ENCODE measurements at places on chromosomes 16 and 17.

DNA sequence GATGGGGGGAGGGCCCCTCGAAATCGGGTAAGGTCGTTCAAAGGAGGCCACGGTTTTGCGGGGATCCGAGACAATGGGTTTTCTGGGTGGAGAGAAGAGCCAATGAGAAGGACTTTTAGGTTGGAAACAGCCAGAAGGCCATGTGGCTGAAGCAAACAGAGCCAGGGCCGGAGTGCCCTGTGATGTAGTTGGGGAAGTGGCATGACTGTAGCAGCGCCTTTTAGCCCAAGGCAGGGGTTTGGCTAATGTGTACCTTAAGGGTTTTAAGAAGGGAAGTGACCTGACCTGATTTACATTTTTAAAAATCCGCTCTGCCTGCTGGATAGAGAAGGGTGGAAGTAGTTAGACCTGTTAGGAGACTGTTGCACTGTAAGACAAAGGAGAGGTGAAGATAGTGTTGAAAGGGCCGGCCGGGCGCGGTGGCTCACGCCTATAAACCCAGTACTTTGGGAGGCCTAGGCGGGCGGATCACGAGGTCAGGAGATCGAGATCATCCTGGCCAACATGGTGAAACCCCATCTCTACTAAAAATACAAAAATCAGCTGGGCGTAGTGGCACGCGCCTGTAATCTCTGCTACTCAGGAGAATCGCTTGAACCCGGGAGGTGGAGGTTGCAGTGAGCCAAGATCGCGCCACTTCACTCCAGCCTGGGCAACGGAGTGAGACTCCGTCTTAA lies 1.0 kb downstream of the LYRM1 start:
- DNase-seq: peak; percentile 89

GRCh38 chr16:87066133-87067002 lies 250.8 kb downstream of the C16orf95 start:
- no peak for DNase-seq

- DNase-seq: no peak
Observed at GRCh38 chr17:74678541-74678940, 34.2 kb downstream of the CD300LF start.

- DNase-seq: peak; percentile 14
Observed at GRCh38 chr17:44610871-44611270, 45.4 kb upstream of the MEIOC start.

DNA sequence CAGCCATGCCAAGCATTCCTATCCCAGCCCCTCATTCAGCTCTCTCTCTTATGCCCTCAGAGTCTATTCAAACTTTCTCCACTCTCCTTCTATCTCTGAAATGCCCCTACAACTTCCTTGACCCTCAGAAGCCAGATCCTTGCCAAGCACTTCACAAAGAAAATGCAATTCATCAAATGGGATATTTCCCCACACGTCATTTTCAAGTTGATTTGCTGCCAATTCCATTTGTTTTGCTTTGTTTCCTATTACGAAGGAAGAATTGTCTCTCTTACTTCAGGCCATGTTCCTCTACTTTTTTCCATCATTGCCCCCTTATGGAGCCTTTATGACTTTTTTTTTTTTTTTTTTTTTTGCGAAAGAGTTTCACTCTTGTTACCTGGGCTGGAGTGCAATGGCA lies 9.2 kb upstream of the ALOX12 start:
- no peak for DNase-seq

DNA sequence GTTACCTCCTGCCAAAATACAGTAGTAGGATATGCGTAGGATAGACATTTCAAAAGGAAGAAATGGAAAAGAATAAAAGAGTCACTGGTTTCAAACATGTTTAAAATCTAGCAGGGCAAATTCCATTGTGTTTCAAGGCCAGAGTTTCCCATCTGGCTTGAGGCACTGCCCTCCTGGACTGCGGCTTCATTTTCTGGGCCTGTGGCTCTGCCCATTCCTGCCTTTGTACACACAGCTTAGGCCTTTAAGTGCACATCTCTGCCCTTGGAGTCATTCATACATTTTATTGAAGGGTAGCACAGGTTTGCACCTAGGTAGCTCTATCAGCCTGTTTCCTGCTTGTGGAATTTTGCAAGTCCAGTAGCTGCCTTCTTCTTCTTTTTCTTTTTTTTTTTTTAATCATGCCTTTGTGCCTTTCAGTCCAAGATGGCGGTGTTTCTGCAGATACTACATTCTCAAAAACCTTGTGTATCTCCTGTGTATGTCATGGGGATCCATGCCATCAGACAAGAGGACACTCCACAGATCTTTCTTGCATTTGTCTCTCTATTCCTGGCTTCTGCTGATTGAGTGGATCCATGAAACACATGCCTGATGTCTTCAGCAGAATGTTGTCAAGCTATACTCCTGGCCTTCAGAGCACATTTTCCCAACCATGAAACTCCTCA lies 282.9 kb downstream of the BCAS3 start:
- DNase-seq: no peak

DNA sequence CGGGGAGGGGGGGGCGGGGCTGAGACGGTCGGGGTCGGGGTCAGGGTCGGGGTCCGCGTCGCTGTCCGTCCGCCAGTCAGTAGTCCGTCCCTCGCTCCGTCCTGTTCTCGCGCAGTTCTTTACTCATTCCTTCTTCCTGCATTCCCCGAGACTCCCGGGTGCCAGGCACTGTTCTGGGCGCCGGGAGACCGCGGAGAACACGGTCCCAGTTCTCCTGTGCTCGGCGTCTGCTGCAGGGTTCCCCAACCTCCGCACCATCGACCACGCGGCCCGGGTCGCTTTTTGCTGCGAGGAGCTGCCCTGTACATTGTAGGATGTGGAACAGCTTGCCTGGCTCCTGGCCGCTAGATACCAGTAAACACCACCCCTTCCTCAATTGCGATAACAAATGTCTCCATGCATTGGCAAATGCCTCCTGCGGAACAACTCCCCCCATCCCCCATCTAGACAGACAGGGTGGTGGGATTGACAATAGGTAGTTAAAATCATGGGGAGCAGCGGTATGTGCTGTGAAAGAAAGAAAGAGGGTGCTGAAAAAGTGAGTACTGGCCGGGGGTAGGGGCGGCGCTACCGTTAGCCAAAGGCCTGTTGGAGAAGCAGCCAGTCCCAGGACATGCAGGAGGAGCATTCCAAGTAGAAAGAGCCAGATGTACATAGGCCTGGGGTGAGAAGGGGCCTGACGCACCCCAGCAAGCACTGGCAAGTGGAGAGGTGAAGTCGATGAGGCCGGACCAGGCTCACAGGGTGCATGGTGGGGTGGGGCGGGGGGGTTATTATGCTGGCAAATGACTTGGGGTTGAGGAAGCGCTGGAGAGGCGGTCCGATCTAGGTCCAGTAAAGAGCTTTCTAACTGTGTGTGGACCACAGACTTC lies 631 bp downstream of the TRAF7 start:
- peak; percentile 75 for DNase-seq

DNA sequence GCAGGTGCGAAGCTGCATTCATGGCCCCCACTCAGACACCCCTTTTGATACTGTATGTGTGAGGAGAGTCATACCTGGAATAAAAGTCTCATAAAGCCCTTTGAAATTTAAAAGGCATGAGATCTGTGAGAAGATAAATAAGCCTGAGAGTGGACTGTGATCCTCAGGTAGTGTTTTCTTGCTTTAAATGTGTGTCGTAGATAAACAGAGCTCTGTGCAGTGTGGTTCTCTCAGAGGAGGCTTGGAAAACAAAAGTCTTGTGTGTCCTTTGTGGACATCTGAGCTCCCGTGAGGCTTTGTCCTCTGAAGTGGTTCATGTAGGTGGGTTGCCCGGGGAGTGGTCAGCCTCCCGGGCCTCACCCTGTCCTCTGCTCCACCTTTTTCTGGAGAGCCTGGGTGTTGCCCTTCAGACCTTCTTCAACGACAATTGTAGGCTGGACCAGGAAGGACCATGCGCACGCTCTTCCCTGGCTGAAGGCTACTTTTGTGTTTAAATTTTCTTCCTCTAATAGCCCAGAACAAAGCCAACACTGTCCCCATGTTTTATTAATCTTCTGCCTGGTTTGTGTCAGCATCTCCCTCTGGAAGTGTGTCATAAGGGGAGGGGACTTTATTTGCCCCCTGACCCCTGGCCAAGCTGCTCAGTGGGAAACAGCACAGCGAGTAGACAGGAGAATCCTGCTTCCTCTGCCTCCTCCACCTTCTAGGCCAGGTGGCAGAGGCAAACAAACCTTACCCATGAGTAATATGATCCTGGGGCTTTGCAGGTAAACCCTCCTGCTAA lies 151.2 kb downstream of the MSI2 start:
- DNase-seq: peak; percentile 40

DNA sequence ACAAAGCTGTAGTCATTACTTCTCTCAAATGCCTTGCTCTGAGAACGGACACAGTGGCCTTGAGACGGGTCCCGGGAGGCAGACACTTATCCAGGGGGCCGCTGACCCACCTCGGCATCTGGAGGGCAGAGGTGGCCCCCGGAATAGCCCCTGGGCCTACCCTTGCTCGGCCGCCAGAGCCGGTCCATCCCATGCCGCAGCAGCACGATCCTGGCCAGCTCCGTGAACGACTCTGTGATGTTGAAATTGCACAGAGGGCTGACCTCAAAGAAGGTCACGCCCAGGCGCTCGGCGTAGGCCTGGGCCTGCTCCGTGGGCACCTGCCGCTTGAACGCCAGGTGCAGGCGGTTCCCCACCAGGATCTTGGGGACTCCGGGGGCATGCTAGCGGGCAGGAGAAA lies 10.1 kb upstream of the WDR45B start:
- no peak for DNase-seq

DNA sequence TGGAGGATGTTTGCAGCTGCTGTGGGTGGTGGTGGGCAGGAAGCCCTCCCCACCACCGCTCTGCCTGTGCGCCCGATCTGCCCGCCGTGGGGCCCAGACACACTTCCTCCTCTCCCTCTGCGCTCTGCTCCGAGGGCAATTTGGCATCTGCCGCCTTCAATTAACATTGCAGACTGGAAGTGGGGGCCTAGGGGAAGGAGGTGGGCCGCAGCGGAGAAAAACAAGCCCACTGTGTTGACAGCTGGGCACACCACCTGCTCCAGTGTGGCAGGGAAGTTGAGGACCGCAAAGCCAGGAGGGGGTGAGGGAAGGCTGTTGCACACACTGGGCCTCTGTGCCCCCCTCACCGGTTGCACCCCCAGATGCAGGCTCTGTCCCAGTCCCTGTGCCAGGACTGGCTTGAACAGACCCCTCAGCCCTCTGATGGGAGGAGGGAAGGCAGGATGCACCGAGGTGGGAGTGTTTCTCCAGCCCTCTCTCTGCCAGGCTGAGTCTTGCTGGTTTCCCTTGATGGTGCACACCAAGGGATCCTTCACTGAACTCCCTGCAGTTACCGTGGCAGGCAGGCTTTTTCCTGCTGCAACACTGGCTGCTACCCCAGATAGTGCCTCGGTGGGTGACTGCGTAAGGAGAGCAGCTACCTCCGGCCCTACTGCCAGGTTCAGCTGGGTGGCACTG lies 72.8 kb upstream of the MED9 start:
- no peak for DNase-seq

- peak; percentile 67 for DNase-seq
Observed at GRCh38 chr17:80105762-80106161, 4.4 kb downstream of the GAA start.

DNA sequence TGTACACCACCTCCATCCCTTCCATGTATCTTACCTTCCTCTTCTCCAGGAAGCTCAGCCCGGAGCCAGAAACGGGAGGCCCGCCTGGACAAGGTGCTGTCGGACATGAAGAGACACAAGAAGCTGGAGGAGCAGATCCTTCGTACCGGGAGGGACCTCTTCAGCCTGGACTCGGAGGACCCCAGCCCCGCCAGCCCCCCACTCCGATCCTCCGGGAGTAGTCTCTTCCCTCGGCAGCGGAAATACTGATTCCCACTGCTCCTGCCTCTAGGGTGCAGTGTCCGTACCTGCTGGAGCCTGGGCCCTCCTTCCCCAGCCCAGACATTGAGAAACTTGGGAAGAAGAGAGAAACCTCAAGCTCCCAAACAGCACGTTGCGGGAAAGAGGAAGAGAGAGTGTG lies 756 bp upstream of the MVP start:
- DNase-seq: peak; percentile 44

GRCh38 chr17:50594128-50594823 lies 33.8 kb downstream of the CACNA1G start:
- no peak for DNase-seq

DNA sequence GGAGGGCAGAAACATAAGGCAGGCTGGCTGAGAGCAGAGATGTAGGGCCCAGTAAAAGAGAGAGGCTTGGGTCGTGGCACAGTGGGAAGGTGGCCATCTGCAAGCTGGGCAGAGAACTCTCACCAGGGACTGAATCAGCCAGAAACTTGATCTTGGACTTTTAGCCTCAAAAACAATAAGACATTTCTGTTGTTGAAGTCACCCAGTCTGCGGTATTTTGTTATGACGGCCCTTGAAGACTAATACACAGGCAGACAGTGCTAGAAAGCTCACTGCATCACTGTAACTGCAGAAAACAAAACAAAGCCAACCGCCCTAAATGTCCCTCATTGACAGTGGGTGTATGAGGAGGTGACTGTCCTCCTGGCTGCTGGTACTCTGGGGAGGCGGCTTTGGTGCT lies 3.9 kb upstream of the JPH3 start:
- DNase-seq: no peak

DNA sequence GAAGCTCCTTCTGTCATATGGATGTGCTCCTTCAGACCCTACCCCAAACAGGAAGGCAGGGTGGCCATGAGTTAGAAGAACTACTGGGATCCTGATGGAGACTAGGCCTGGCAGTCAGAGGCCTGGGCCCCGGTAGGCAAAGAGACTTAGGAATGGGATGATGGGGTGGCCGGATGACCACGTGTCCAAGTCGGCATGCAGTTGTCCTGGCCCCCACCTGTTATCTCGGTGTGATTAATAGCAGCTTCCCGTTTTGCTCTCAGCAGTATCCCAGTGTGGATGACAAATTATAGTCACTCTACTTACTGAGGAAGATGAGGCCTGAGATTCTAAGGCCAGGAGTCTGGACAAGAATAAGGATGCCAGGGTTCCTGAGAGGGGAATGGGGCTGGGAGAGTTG lies 1.5 kb downstream of the TNFSF12 start:
- DNase-seq: no peak

GRCh38 chr17:60902399-60902798 lies 224.7 kb downstream of the BCAS3 start:
- DNase-seq: no peak

DNA sequence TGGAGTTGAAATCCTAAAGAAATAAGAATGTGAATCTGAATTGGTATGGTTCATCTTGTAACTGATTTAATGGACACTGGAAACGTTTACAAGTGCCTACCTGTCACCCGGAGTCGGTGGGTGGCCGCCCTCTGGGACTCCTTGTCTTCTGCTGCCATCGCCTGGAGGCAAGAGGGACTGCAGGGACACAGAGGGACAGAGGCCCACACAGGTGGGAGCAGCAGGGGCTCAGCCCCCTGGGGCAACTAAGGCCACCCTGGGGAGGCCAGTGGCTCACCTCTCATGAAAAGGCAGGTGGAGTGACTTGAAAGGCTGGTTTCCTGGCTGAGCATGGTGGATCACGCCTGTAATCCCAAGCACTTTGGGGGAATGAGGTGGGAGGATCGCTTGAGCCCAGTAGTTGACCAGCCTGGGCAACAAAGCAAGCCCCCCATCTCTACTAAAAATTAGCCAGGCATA lies 23.2 kb downstream of the TMEM92 start:
- peak; percentile 79 for DNase-seq

GRCh38 chr17:64306850-64307463 lies 43.9 kb upstream of the TEX2 start:
- DNase-seq: peak; percentile 66

- no peak for DNase-seq
Observed at GRCh38 chr17:2415081-2415480, 14.2 kb upstream of the MNT start.

GRCh38 chr17:34713687-34714086 lies 134.3 kb downstream of the TMEM132E start:
- DNase-seq: no peak

Measured in epithelial cell of esophagus (primary cell).